CD4-positive, alpha-beta T cell treated with Interleukin-10 for 1 hour (primary cell): ENCODE measurements at places on chromosomes 2 and 18.

GRCh38 chr2:23026671-23027070 is 358.3 kb upstream of the KLHL29 start:
- DNase-seq, result no peak

GRCh38 chr18:43382641-43383403 is 105.5 kb upstream of the SYT4 start:
- no peak for DNase-seq

DNA sequence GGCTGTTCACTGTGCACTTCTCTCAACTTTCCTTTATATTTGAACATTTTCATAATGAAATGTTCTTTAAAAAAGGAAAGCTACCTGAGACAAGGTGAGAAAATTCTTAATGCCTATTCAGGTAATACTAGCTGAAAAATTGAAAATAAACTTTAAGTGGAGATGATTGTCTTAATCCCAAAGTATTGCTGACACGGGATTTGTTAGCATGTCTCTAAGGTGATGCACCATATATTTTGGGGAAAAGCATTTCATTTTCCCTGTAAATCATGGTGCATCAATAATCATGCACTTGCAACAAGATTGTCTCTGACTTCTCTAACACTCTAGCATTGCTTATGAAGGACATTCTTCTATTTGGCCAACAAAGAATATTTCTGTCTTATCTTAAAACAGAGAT is 848.0 kb downstream of the DPP10 start:
- no peak for DNase-seq

- no peak for DNase-seq
These were observed 28.5 kb downstream of the PLEKHM3 start for GRCh38 chr2:207996848-207997247.

GRCh38 chr2:130823886-130824491 is 12.7 kb upstream of the ARHGEF4 start:
- DNase-seq, result no peak

GRCh38 chr2:217106650-217107014 is 246.8 kb upstream of the TNP1 start:
- no peak for DNase-seq

DNA sequence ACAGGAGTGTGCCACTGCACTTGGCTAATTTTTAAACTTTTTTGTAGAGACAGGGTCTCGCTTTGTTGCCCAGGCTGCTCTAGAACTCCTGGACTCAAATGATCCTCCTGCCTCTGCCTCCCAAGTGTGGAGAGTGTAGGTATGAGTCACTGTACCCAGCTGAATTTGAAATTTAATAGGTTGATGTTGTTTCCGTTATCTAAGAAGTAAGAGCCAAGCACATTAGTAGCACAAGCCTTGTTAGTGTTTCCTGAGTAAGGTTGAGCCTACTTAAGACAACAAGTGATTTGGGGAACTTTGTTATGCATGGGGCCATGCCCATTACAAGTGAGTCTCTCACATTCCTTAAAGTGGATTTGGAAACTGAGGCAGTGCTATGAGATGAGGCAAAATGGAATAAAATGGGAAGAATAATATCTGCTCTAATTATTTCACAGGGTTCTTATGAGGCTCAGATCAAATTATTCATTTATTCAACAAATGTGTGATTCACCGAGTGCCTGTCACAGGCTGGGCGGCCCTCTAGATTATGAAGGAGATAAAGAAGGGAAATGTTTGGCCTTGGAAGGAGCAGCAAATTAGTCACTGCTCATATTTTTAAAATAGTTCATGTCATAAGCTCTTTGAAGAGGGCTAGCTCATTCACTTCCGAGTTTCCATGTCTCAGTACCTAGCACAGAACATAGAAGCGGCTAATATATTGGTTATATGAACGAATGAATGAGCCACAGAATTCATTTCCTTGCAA is 217.2 kb downstream of the LDLRAD4 start:
- no peak for DNase-seq

DNA sequence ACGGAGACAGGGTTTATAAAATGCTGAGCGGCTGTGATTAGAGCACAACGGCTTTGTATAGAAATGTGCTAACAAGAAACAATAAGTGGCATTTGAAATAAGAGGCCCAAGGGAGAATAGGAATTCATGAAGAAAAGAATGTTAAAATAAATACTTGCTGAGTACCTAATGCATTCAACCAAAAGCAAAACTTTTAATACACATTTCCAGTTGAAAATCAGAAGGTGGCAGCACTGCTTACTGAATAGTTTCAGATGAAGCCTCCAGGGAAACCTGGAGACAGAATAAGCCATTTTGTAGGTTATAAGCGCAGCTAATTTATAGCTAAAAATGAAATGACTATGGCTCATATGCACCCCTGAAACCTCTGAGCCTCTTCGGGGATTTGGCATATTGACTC is 286.6 kb downstream of the DPP10 start:
- DNase-seq, result no peak

GRCh38 chr2:226020176-226020575 is 620.7 kb downstream of the NYAP2 start:
- no peak for DNase-seq

GRCh38 chr18:48797841-48798255 is 152.9 kb downstream of the SMAD7 start:
- DNase-seq, result no peak

DNA sequence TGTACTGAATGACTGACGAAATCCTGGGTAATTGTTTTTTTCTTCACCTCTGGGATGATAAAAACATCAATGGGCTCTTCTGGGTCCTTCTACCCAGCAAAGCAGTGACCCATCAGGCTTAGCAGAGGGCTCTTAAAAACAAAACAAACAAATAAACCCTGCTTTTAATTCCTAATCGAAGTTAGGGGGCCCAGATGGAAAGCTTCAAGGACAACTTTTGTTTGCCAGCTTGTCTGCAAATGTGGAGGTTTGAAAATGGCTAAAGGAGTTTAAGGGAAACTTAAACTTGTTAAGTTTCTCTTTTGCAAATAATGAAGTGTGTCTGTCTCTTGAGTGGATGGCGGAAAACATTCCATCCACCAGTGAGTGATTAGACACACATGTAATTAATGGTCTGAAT is 327.2 kb downstream of the SATB2 start:
- no peak for DNase-seq

DNA sequence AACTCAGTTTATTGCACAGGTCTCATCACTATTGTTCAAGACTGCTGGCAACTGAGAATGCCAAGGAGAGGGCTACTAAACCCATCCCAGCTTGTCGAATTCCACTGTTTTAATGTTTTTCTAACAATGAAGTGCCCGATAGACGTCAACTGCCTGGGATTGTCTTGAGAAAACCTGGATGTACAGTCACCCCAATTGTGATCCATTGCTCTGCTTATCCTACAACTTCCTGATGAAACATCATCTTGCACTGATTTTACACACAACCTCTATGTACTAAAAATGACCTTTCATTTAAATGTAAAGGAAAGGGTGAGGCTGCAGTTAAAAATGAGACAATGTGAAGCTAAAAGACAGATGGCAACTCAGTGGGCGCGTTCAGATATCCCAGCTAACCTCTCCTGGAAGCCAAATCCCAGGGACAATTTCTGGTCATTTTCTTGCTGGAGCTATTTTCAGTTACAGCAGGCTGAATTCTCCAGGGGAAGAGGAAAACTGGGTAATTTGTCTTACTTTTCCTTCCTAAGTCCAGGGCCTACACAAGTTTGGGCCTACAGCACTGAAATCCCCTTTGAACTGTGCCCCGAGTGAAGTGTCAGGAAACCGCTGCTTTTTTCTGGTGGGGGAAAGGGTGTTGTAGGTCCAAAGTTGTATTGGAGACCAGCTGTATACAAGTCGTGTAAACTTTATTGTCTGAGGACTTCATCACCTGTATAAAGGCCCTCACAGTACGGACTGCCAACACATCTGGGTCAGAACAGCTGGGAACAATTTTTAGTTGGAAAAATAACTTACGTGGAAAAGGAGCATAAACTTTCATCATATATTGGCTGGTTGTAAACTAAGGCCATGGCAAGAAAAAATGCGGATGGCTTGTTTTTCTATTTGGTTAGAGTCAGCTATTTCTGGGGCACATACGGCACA is 68.9 kb upstream of the LTBP1 start:
- no peak for DNase-seq

GRCh38 chr2:207658156-207658555 is 33.0 kb upstream of the METTL21A start:
- no peak for DNase-seq

- DNase-seq, result no peak
These were observed 41.9 kb downstream of the CDC42EP3 start for GRCh38 chr2:37629529-37629928.

DNA sequence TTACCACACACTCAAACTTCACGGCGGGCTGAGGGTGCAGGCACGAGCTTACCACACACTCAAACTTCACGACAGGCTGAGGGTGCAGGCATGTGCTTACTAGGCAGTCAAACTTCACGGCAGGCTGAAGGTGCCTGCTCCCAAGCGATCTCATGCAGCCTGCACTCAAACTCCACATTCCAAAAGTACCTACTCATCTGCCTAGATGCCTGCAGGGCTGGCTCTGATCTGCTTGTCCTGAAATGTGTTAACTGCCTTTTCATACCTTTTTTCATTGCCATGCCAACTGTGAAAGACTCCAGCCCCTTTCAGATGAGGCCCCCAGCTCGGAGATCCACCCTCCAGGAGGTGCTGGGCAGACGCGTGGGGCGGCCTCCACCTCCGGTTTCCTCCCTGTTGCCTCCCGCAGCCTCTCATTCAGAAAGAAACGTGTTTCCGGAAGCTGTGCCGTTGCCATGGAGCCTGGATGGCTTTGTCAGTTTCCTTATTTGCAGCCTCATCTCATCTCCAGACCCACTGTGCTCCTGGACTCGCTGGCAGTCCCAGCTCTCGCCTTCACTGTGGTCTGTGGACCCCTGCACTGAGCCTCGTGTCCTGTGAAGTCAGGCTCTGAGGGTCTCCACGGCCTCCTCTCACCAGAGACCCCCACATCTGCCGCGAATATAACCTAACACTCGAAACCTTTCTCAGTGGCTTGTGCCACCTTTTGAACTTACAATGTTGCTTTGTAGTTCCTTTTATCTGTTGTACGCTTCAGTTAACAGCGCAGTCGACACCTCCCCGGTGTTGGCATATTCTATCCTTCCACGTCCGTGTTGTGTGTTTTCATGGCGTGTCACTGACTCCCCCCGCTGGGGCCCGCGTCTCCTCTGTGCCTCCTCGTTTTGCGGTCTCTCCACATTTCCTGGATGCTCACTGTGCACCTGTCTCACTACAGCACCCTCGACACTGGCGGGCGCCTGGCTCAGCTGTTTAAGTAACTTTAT is 106.1 kb upstream of the ALKAL2 start:
- DNase-seq, result peak; percentile 62
